ENCODE measurements at places on chromosomes 16 and 17.

DNA sequence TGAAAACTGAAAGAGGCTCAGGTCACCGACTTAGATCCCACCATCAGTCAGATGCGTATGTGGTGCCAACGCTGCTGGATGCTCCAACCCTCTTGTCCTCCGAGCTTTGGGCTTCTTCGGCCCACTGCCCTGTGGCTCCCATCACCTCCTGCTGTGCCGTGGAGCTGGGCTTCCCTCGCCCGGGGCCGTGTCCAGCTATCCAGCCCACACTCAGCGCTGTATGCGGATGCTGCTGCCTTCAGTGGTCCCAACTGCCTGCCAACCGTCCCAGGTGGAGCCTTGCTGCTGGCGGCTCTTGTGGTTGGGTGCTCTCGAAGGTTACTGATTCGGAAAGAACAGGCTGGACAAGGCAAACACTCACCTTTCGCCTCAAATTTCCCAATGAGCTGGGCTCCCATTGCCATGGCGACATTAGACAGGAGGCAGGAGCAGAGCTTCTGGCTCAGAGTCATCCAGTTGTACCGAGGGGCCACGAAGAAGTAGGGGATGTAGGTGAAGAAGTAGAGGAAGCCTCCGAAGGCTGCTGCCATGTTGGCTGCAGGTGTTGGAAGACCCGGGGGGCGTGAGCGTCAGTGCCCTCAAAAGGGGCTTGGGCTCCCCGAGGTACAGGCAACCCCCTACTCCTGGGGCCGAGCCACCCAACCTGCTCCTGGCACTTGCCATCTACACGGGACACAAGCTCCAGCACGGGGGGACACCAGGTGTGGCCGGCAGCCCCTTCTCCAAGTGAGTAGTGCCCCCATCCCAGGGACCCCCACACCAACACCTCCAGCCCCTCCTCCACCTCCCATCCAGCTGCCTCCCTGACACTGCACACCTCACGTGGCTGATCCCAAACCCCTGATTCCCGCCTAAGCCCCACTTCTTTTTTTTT, 32.2 kb downstream of the ABCA3 start:
- no peak for DNase-seq

- DNase-seq = no peak
Observed at GRCh38 chr17:50535407-50535806, 2.9 kb downstream of the EPN3 start.

- no peak for DNase-seq
Observed at GRCh38 chr17:72497915-72498314, 377.1 kb downstream of the SOX9 start.

- DNase-seq = no peak
Observed at GRCh38 chr16:55628306-55628968, 27.4 kb upstream of the SLC6A2 start.

GRCh38 chr17:44159519-44160210, 10.8 kb upstream of the ASB16 start:
- no peak for DNase-seq

- no peak for DNase-seq
Observed at GRCh38 chr17:2064520-2064971, 9.6 kb downstream of the HIC1 start.

GRCh38 chr16:84254062-84254461, 14.2 kb upstream of the KCNG4 start:
- no peak for DNase-seq

DNA sequence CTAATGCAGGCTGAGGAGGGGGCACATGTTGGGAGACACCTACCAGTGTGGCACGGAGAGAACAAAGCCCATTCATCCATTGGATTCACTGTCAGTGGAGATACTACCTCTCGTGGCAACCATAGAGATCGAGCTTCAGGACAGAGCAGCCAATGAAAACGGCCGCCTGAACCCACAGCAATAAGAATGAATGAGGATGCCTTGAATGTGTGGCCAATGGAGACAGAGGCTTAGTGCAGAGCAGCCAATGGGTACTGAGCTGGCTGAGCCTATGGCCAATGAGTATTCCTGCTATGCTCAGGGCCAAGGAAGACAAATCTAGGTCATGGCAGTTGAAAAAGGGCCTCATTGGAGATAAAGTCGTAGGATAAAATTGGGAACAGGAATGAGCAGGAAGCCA, 10.9 kb downstream of the ARHGEF15 start:
- no peak for DNase-seq

DNA sequence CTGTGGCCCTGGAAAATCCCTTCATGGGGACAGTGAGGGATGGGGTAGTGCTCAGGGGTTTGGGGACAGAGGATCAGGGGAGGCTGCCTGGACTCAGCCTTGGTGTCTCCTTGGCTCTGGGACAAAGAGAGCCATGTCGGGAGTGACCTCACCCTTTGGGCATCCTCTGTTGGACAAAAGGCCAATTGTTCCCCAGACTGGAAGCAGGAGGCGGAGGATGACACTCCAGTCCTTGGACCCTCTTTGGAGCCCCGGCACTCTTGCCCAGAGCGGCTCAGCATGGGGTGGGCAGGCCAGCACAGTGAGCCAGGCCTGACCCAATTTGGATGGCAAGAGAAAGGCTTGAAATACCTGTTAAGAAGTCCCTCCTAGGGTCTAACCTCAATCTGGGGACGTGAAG, 39.4 kb upstream of the PHB1 start:
- no peak for DNase-seq

- no peak for DNase-seq
Observed at GRCh38 chr17:71572343-71572742, 548.5 kb upstream of the SOX9 start.

DNA sequence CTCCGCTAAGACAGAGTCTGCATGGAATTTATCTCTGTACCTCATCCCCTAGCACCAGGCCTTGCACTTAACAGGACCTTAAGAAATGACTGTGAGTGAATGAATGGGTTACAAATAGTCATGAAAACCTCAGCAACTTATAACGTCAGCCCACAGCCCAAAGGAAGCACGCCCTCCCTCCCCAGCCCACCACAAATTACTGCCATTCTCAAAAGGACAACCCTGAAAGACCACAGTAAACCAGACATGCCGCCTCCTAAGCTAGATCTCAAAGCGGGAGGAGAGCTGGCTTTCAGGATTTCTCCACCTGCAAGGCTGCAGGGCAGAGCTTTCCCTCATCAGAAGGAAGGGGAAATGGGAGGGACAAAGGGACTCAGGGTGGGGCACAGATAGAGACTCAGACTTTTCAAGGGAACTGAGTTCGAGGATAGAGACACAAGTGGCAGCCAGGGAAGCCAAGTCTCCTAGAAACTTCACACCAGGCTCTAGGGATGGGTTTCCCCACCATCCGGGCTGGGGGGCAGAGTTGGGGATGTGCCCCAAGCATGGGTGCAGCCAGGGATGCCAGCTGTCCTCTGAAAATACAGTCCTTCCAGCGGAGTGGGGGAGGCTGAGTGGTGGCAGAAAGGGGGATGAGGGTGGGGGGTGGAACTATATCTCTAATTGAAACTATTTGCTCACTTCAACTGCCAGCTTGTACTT, 56.7 kb downstream of the PLXDC1 start:
- peak; percentile 71 for DNase-seq

DNA sequence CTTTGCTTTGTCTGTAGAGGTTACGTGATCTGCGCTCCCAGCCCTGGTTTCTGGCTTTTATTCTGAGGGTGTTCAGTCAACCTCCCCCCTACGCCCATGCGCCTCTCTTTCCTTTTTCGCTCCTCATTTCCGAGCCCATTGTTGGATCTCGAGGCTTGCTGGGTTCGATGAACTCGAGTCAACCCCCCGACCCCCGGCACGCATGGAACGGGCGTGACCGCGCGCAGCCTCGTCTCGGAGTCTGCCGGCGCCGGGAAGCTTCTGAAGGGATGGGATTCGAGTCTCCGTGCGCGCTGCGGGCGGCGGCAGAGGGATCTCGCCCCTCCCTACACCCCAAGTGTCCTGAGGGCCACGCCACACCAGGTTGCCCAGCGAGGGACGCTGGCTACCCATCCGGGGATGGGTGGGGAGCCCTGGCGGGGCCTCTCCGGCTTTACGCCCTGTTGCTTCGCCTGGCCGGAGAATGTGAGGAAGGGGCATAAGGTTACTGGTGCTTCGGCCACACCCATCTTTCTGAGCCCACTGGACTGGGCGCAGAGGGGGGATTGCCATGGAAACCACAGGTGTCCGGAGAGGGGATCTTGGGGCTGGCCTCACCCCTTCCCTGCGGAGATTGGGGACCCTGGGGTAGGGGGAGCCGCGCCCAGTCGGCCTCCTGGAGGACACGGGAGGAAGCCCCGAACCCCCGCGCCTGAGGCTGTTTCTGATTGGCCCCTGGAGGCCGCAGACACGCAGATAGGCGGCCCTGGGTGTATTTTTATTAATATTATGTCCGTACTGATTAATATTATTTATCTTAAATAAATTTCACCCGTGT, 1.8 kb downstream of the MAPT start:
- DNase-seq = no peak

DNA sequence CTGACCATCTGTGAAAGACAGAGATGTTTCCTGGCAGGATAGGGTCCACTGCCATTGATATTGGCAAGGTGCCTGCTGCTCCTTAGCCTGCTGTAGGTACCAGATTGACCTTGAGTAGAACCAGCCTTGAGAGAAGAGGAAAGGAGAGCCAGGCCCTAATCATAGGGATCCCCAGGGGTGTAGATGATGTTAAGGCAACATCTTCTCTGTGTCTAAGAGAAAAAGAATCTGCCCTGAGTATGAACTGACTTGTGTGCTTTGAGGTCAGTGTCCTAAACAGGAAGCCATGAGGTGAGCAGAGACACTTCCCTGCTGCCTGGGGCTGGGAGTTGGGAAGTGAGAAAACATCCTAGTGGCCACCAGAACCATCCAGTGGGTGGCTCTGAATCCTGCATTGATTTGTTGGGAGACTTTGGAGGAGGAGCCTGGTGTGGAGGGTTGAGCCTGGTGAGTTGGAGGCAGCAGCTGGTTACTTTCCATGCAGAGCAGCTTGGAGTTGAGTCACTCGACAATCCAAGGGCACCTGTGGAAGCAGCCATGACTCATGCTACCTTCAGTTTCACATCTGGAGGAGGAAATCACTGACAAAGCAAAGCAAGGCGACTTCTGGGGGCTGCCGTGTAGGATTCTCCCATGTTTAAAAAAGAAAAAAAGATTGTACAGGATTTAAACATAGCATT, 47.8 kb downstream of the BMERB1 start:
- DNase-seq = no peak

DNA sequence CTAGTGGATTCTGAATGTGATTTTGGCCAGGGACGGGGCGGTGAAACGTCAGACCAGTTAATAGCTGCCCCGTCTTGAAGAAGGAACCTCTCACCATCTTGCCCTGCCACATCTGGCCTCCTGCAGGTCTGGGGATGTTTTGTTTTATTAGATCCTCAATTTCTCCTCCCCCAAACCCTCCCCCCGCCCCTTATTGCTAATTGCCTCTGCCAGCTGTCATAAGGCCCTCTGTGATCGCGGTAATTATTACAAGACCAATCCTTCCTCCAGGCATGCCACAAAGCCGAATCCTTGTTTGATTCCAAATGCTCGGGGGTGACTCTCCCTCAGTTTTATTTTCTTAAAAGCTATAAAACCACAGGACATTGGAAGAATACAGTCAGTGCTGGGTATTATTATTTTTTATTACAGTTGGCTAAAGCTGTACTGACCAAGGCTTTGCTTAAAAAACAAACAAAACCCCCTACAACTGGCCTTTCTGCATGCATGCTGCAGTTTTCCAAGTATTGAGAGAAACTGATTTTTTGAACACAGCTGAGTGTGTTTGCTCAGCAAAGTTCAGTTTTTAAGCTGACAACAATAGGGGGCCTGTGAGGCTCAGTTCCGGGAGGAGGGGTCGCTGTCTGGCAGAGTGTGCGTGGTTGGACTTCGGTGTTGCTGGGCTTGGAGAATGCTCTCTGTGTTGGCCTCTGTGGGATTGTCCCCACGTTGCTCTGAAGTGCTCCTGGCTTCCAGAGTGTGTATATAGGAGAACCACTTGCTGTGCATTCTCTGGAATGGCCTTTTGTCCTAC, 1.7 kb downstream of the KSR1 start:
- DNase-seq = no peak

GRCh38 chr16:54875443-54875842, 55.2 kb upstream of the IRX5 start:
- DNase-seq = no peak

- DNase-seq = no peak
Observed at GRCh38 chr16:70685938-70686375, at the start of gene MTSS2. Gene MTSS2, minus strand, starts transcription at chr16:70686053. Its CDS starts 262 bp downstream, at chr16:70685791.

DNA sequence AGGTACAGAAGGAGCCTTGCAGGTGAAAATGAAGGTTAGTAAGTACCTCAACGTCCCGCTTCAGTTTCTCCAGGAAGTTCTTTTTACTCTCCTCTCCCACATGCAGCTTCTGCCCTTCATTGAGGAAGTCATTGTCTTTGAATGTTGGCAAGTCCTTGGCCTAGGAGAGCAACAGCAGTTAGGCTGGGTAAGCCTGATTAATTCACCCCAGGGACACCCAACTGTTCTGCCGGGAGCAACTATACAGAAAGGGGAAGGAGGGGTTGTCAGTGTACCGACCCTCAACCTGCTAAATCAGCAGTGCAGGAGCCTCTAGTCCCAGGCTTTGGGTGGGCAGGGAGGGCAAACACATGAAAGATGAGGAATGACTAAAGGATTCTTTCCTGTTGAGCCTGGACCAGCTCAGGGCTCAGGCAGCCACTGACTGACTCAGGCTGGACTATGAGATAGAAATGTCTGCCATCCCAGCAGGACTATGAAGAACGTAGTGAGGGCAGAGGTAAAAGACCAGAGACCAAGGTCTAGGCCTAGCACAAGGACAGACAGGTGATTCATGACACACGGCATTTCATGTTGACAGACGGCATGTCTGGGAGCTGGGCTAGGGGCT, 21.6 kb downstream of the PIP4K2B start:
- DNase-seq = no peak

GRCh38 chr17:75361344-75361743, 44.1 kb downstream of the GRB2 start:
- no peak for DNase-seq

- no peak for DNase-seq
Observed at GRCh38 chr17:56023851-56024250, 129.4 kb upstream of the ANKFN1 start.

DNA sequence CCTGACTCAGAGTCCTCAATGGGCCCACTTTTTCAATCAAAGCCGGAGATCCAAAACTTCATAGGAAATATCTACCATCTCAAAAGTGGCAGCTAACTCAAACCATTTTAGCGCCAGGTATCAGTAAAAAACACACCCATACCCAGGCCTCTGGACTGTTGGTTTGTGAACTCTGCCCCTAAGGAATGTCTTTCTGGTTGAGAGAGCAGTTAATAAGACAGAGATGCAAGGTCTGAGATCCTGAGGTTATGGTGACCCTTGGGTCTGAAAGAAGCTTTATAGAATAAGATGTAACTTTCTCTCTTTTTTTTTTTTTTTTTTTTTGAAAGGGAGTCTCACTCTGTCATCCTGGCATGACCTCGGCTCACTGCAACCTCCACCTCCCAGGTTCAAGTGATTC, 350.5 kb downstream of the SOX9 start:
- no peak for DNase-seq

GRCh38 chr16:78240459-78241222, 141.2 kb downstream of the WWOX start:
- no peak for DNase-seq

- peak; percentile 77 for DNase-seq
Observed at GRCh38 chr17:62703776-62704380, 76.4 kb downstream of the MRC2 start.

GRCh38 chr17:76504117-76504516, 2.9 kb upstream of the RHBDF2 start:
- no peak for DNase-seq

GRCh38 chr16:81929841-81930240, 81.4 kb downstream of the SDR42E1 start:
- DNase-seq = no peak

All from stimulated activated effector memory CD8-positive, alpha-beta T cell treated with anti-CD3 and anti-CD28 coated beads, Interleukin-12 subunit alpha, Interleukin-12 subunit beta, amount 100 ng/mL, for 72 hours (primary cell).